ENCODE measurements at places on chromosomes 5 and 9.

GRCh38 chr5:62130107-62130506 is 175.9 kb upstream of the KIF2A start:
- no peak for DNase-seq

- no peak for DNase-seq
These were observed 3.6 kb upstream of the PALM2AKAP2 start for GRCh38 chr9:109776391-109776790.

DNA sequence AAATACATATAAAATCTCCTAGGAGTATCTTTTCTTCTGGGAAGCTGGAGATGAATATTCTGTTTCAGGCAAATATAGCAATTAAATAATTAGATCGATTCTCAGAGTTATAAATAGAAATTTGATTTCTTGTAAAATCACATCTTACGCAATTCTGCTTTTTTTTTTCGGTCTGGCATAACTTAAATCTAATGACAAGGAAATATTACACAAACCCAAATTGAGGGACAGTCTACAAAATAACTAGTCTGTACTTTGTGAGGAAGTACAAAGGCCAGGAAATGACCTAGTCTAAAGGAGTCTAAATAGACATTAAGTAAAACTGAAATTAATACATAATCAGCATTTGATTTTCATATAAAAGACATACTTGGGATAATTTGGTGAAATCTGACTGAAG is 133.3 kb downstream of the KIAA0825 start:
- DNase-seq = no peak

- no peak for DNase-seq
These were observed 21.1 kb upstream of the TLR4 start for GRCh38 chr9:117682955-117683710.

GRCh38 chr9:4984171-4984620 is 876 bp upstream of the JAK2 start:
- DNase-seq = peak; percentile 37

DNA sequence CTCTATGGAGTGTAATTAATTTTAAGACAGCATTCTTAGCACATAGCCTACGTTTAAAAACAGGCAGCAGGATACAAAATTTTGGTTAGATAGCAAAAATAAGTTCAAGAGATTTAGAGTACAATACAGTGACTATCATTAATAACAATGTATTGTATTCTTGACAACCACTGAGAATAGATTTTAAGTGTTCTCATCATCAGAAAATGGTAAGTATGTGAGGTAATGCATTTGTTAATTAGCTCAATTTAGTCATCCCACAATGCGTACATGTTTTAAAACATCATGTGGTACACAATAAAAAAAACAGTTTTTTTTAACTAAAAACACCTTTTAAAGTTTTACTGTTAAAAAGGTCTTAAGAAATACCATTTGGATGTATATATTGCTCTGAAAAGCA is 94.2 kb downstream of the MUSK start:
- no peak for DNase-seq

DNA sequence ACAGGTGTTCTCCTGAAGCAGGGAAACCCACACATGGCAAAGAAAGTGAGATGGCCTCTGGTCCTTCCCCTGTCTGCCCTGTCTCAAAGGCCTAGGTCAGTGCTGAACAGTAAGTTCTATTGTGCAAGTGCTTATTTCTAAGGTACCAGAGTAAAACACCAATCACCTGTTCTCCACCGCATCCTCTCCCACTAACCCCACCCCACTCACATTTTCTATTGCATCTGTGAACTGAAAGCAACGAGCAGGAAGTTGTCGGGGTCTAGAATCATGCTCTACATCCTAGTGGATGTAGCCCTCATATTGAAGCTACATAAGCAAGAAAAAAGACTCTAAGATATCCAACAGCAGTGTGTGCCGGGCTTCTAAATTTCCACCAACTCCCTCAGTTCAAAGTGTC is 265.9 kb downstream of the ENC1 start:
- no peak for DNase-seq
